ENCODE measurements at places on chromosomes 6 and 20. TPM values are rescaled to one million over a fixed set of nuclear protein-coding genes. Genes with fewer than 3 reads are reported as not detected.

The CRISP2 gene
- not detected for total RNA-seq

The PERP gene
- total RNA-seq = 9.6 TPM

The TRIM27 gene
- 67.3 TPM for total RNA-seq

The HUS1B gene
- total RNA-seq = 0.71 TPM

The RNF39 gene
- total RNA-seq = not detected

Measured in activated CD8-positive, alpha-beta memory T cell treated with anti-CD3 and anti-CD28 coated beads for 36 hours (primary cell).